ENCODE measurements at places on chromosomes 7 and 10.

DNA sequence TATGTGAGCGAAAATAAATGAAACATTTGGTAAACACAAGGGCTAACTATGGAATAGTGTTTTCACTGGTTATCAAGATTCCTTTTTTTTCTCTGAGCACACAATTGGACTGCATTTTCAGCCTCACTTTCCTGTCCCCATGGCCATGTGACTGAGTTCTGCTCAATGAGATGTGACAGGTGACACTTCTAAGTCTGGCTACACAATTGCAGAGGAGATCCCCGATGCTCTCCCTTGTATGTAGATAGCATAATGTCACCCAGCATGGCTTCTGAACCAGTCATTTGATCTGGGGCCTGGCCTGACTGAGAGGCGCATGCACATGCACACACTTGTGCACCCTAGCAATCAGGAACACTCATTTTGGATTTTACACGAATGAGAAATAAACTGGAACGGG lies 581.8 kb downstream of the GRID1 start:
- DNase-seq: no peak

GRCh38 chr7:9149499-9150082 lies 716.2 kb downstream of the NXPH1 start:
- DNase-seq: no peak

GRCh38 chr7:122261016-122261415 lies 43.5 kb downstream of the FEZF1 start:
- no peak for DNase-seq

GRCh38 chr10:100637785-100638184 lies 102.0 kb downstream of the HIF1AN start:
- DNase-seq: peak; percentile 34

GRCh38 chr10:35172574-35172973 lies 45.9 kb downstream of the CREM start:
- DNase-seq: peak; percentile 34

GRCh38 chr7:126303926-126304325 lies 948.8 kb downstream of the GRM8 start:
- DNase-seq: no peak

- DNase-seq: no peak
Observed at GRCh38 chr7:79300573-79300972, 152.9 kb downstream of the MAGI2 start.

DNA sequence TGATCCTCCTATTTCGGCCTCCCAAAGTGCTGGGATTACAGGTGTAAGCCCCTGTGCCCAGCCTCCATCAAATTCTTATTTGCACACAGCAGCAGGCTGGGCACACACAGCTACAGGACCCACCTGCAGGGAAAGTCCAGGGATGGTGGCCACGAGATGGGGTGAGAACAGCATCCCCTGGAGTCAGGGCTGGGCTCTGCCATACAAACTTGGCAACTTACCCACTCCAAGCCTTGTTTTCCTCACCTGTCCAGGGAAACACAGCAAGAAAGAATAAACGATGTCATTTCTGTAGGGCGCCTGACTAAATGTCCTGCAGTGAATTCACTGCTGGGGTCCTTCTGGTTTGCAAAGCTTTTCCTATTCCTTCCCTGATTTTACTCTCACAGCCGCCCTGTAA lies 5.5 kb downstream of the MYH16 start:
- DNase-seq: no peak

- DNase-seq: no peak
Observed at GRCh38 chr10:130807096-130807495, 504.4 kb downstream of the TCERG1L start.

DNA sequence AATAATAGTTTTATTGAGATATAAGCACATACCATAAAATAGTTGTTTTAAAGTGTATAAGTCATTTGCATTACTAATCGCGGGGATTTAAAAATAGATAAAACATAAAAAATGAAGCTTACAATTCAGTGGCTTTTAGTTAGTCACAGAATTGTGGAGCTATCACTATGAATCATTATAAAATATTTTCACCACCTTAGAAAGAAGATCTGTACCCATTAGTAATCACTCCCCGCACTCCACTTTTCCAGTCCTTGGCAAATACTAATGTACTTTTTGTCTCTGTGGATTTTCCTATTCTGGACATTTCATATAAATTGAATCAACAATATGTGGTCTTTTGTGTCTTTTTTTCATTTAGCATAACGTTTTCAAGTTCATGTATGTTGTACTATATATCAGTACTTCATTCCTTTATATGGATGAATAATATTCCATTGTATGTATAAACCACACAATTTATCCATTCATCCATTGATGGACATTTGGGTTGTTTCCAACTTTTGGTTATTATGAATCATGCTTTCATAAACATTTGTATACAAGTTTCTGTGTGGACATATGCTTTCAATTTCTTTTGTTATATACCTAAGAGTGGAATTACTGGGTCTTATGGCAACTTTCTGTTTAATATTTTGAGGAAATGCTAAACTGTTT lies 162.5 kb downstream of the MAGI2 start:
- DNase-seq: peak; percentile 78

DNA sequence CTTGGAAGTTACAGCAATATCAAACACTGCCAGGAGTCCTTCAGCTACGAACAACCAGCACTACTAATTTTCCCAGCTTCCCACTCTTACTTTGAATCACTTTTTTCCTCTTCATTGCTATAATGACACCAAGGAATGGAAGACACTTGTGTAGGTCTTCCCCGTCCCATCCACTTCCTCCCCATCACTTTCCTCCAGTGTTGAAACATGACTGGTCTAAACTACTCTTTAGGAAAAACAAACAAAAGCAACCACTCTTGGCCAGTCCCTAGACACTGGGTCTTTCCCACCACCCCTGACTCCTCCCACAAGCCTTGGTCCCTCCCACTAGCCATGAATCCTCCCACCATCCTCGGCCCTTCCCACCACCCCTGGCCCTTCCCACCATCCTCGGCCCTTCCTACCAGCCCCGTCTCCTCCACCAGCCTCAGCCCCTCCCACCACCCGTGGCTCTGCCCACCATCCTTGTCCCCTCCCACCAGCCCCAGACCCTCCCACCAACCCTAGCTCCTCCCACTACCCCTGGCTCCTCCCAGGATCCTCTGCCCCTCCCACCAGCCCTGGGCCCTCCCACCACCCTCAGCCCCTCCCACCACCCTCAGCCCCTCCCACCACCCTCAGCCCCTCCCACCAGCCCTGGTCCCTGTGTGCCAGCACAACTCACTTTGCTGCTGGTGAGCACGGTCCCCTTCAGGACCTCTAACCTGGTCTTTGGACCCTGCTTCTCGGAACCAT lies 68.5 kb downstream of the CXCL12 start:
- peak; percentile 23 for DNase-seq

- peak; percentile 86 for DNase-seq
Observed at GRCh38 chr7:71633551-71634008, 501.6 kb downstream of the GALNT17 start.

DNA sequence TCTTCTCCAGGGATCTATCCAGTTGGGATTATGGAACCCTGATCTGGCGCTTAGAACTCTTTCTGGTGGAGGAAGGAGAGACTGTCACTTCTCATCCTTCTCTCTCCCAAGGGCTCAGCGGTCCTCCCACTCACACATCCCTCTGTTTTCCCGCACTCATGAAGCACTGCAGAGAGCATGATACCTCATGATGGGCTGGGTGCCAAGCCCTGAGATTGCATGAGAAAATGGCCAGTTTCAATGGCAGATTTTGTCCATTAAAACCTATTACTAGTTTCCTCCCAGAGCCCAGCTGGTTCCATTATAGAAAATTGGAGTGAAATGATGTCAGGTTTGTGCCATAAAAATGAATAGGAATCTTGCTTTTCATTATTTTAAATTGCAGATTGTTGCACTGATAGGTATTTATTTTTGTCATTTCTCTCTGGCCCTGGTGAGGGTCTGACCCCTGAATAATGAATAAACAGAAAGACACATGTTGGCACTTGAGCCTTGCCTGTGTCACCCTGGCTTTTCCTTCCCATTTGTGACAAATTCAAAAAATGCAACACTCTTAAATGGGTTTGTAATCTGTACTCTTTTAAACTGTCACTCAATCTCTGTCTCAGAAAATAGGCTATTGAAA lies 1151.1 kb downstream of the TYW1 start:
- DNase-seq: no peak

DNA sequence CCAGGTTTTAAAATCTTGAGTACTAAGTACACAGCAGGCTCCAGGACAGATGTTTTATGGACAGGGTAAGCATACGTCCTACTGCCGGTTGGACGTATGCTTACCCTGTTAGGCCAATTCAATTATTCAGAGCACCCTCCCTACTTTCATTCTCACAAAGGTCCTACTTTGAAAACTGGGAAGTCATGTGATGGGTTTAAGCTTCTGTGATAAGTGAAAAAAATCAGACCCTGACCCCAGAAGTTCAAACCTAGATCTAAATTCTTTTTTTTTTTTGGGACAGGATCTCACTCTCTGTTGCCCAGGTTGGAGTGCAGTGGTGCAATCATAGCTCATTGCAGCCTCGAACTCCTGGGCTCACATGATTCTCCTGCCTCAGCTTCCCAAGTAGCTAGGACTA lies 55.2 kb downstream of the HIPK2 start:
- no peak for DNase-seq

DNA sequence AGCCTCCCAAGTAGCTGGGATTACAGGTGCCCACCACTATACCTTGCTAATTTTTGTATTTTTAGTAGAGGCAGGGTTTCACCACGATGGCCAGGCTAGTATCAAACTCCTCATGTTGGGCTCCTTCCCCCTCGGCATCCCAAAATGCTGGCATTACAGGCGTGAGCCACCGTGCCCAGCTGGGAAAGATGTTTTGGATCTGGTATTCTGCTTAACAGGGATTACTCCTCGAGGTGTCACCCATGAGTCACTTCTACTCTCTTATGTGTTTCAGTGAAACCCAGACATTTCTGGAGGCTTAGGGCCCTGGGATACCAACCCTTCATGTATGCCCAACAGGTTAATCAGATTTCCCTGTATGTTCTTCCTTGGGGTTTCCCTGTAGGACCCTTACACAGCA lies 11.8 kb upstream of the OPN4 start:
- DNase-seq: peak; percentile 92

- peak; percentile 39 for DNase-seq
Observed at GRCh38 chr10:71845410-71846405, 5.3 kb downstream of the PSAP start.

DNA sequence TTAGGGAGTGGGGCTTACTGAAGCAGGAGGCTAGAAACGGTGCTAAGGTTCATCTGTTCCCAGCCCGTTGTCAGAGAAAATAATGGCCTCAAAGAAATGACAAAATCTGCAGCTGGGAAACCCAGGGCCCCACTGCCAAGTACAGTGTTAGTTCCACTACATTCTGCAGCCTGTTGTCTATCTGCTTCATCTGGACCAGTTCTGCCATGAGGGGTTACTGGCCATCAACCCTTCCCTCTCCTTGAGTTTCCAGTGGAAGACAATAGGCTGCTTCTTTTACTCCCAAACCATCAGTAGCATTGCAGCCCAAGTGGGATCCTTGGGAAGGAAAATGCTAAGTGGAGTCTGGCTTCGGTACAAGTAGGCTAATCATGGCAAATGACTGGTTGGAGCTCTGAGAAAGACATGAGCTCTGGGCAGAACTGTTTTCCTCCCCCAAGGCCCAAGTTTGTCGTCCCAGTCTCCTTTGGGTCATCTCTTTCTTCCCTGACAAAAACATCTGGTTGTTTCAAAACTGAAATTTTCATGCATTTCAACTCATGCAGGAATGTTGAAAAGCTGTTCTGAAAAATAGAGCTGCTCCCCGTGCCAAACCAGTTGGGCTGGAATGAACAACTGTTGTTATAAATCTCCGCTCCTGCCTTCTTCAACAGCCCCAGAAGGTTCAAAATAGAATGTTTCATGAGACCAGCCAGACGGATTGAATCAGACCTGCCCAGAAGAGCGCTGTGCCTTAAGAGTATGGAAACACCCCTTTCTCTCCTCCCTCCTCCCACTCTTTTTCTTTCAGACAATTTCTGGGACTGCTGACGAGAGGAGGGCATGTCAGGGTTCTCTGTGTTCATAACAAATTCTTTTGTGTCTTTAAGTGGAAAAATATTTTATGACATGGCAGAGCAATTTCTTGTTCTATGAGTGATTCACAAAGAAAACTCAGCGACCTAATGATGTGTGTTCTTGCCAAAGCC lies 116.6 kb downstream of the RAB18 start:
- peak; percentile 96 for DNase-seq

GRCh38 chr7:140176122-140176701 lies 571 bp downstream of the KDM7A start:
- peak; percentile 66 for DNase-seq

DNA sequence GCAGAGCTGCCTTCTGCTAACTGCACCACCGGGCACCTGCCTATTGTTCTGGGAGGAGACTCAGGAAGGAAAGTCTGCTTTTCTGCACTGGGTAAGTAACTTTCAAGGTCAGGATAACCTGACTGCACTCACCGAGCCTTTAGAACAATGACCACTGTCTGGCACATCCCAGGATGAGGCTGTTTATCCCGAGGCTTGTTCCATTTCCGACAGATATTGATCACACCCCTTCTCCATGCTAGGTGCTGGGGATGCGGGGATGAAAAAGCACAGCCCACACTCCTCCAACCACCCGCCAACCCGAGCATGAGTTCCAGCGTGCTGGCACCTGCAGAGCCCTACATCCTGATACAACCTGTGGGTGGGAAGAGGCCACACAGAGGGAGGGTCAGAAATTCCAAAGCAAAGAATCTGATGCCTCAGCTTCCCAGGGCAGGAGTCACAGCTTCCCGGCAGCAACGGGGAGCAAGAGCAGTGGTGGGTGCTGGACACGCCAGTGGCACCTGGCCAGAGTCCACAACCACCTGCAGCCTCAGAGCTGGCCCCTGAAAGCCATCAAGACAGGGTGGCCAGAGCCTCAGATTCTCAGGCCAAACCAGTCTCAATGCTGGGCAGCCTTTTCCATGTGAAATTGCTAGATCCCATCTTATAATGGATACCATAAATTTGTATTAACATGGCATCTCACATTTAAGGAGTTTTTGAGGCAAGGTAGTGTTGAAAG lies 34.9 kb upstream of the CNPY1 start:
- no peak for DNase-seq

- DNase-seq: no peak
Observed at GRCh38 chr10:44813201-44813600, 97.9 kb upstream of the TMEM72 start.

GRCh38 chr10:54914049-54914448 lies 113.0 kb upstream of the PCDH15 start:
- no peak for DNase-seq

GRCh38 chr10:83432261-83433045 lies 706.9 kb upstream of the GHITM start:
- no peak for DNase-seq

- DNase-seq: no peak
Observed at GRCh38 chr10:4568731-4569130, 257.3 kb upstream of the AKR1E2 start.

- DNase-seq: no peak
Observed at GRCh38 chr7:68125168-68125567, 1128.5 kb downstream of the TYW1 start.

All from GM23248 (cell line).